ENCODE measurements at places on chromosomes 7 and 10.
A peak's percentile ranks its signal among the peaks of the same experiment; 100 is the strongest.

DNA sequence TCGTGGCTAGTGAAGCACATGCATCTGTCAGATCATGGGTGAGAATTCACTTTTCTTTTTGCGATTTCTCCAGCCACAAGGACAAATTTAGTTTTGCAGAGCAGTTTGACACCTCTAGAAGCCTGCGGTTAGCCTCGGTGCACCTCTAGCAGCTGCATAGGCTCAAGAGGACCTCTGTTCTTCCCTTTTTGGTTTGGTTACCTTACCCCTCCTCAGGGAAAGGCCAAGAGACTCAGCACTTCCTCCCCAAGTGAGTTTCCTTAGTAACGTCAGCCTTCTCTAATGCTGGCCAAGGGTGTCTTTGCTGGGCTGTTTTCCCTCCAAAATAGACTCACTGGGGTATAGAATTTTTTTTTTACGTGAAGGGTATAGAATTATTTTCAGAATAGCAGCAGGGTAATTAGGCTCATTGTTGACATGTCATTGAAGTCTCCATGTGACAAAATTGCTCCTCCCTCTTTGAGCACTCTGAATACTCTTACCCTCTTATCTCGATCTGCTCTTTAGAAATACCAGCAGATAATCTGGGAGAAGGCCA lies 97.8 kb downstream of the AUTS2 start:
- no peak for DNase-seq

DNA sequence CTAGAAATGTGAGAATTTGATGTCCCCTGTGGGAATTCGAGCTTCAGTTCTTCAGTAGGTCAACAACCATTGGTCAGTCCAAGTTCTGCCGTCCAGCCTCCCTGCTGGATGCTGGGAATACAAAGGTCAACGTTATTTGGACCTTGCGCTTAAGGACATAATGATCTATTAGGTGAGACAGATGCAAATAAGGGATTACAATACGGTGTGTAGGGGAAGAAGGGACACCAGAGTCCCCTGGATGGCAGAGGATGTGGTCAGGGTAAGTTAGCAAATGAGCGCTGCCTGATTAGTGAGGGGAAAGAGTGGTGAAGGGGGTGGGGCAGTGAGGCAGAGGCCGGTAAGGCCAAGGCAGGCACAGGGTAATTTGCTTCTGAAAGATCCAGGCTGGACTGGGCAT lies 16.2 kb downstream of the CCNY start:
- no peak for DNase-seq

GRCh38 chr7:4734587-4735345 lies 40.7 kb upstream of the AP5Z1 start:
- no peak for DNase-seq

- no peak for DNase-seq
These were observed 487.8 kb upstream of the TEX47 start for GRCh38 chr7:89283302-89283701.

DNA sequence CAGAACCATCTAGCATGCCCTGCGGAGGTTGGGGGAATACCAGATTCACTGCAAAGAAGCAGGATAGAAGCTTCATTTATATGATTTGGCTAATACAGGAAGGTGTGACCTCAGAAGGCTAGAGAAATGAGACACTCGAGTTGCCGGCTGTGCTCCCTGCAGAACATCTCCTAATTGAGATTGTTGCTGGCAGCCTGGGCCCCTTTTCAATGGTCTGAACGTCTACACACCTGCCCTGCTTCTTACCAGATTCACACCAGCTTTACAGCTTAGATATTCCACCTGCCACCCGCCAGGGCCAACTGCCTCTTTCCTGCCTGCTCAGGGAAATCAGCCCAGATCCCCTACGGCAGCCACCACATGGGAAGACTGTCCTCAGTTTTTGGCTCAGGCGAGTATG lies 475.3 kb upstream of the AUTS2 start:
- DNase-seq = no peak

- no peak for DNase-seq
These were observed 312.0 kb upstream of the ZMIZ1 start for GRCh38 chr10:78756604-78757343.

DNA sequence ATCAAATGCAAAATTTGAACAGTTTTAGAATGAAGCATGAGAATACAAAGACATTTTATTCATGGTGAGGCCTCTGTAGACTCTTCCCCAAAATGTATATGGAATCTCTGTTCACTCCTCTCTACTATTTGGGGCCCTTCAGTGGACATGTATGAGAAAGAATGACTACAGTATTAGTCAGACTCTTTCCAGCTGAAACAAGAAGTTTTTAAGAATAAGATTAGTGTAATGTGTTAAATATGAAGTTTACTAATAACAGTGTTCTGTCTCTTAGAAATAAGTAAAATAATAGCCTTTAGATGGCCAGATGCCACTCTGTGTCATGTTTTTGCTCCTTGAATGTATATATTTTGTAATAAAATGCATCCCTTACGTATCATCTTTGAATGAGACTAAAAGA lies 585.6 kb downstream of the SUGCT start:
- DNase-seq = no peak

DNA sequence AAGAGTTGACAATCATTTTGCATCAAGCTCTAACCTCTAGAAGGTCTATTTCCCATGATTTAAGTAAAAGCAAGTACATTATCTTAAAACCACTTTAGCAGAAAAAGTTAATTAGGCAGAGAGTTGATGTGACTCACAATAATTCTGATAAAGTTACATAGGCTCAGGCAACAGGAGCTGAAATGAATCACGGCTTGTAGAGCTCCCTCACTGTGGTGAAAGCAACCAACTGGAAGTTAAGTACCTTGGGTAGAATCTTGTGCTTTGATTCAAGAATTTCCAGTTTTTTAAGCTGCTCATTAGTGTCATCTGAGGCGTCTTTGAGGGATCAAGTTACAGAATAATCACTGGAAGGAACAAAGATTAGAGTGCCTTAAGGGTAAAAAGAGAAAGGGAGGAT lies 68.9 kb upstream of the NFE2L3 start:
- DNase-seq = no peak

GRCh38 chr7:47376991-47377616 lies 204.8 kb downstream of the TNS3 start:
- DNase-seq = no peak

GRCh38 chr7:86926732-86927131 lies 132.7 kb downstream of the ELAPOR2 start:
- DNase-seq = no peak

- no peak for DNase-seq
These were observed 95.9 kb upstream of the MACROH2A2 start for GRCh38 chr10:69956741-69957230.

- no peak for DNase-seq
These were observed 145.6 kb upstream of the CALCR start for GRCh38 chr7:93720106-93720505.

DNA sequence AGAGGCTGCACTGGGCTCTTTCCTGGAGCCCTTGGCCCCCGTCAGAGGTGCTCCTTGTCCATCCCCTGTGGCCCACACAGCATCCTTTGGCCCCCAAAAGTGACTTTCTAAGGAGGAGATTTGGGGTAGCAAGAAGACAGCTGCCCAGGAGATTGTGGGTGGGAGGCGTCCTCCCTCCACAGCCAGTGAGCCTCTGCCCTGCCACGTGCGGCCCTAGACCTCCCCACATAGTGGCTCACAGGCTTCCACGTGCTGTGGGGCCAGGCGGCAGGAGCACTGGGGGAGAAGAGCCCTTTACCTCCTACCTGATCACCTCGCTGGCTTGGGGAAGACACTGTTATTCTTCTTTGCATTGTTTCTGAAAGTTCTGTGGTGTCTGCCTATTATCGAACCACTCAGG lies 178.8 kb downstream of the TCERG1L start:
- DNase-seq = no peak

- DNase-seq = no peak
These were observed 194.8 kb upstream of the ZNF32 start for GRCh38 chr10:43843321-43844101.

- DNase-seq = no peak
These were observed 8.5 kb upstream of the GOT1 start for GRCh38 chr10:99438890-99439289.

- DNase-seq = no peak
These were observed 149.2 kb upstream of the COL1A2 start for GRCh38 chr7:94245500-94245899.

- DNase-seq = no peak
These were observed 40.9 kb downstream of the ITIH5 start for GRCh38 chr10:7625836-7626235.

DNA sequence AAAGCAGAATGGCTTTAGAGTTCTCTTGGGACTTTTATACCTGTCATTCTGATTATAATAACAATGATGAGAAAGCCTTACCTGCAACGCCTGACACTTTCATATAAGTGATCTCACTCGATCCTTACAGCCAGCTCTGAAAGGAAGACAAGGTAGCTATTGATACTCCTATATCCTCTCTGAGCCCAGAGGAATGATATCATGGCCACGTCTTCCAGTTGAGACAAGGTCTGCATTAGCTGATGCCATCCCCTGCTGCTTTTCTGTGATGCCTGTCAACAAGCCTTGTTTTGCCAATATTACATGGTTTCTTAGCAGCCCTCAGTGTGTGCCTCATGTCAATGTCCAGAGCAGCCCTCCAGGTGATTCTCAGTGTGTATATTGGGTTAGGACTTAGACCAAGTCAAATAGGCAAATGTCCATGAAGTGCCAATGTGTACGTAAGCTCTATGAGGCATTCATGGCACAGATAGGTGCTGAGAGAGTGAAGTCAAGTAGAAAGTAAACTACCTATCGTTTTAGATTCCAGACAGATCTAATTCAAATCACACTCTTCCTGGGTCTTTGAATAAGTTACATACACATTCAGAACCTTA lies 405.9 kb downstream of the ADRA2A start:
- no peak for DNase-seq

DNA sequence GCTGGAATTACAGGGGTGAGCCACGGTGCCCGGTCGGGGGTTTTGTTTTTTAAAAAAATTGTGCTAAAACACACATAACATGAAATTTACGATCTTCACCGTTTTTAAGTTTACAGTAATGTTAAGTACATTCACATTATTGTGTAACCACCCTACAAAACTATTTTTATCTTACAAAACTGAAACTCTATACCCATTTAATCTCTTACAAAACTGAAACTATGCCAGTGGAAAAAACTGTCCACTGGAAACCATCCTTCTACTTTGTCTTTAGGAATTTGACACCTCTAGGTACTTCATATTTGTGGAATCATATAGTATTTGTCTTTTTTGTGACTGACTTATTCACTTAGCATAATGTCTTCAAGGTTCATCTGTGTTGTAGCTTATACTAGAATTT lies 1.0 kb upstream of the PSMC2 start:
- no peak for DNase-seq

DNA sequence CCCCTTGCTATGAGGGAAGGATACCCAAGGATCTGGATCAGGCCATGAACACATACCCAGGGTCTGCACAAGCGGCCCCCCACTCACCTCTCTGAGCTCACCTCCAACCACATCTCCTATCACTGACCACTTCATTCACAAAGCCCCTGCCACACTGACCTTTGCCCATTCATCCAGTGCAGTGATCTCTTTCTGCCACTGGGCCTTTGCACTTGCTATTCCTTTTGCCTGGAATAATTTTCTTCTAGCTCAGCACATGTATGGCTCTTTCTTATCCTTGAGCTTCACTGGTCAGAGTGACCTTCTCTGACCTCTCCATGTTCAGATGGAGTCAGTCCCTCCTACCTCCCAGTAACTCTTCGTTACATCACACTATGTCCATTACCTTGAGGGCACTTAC lies 48.3 kb downstream of the ADRA2A start:
- DNase-seq = no peak

GRCh38 chr7:787332-788240 lies 44.7 kb upstream of the SUN1 start:
- no peak for DNase-seq

- peak; percentile 65 for DNase-seq
These were observed 17.8 kb upstream of the ZKSCAN1 start for GRCh38 chr7:99997545-99998137.

DNA sequence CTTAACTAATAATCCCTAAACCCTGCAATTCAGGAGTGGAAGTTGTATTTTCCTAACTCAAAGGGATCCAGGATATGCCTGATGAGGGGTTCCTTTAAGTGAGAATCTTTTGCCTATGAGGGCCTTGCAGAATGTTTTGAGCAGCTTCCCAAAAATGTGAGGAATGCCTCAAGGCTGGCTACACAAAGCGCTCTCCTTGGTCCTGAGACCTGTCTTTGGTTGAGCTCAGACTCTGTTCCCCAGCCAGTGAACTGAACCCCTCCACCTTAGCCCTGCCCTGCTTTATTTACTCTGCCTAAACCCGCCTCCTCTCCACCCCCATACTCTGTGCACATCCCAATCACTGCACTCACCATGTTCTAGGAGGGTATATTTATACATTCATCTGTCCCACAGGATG lies 108.6 kb downstream of the NRCAM start:
- DNase-seq = no peak

GRCh38 chr10:123377883-123378282 lies 223.7 kb downstream of the BUB3 start:
- DNase-seq = no peak

GRCh38 chr7:118974836-118975235 lies 750.3 kb downstream of the ANKRD7 start:
- DNase-seq = no peak

- DNase-seq = no peak
These were observed 53.2 kb downstream of the TFAM start for GRCh38 chr10:58438340-58438871.

DNA sequence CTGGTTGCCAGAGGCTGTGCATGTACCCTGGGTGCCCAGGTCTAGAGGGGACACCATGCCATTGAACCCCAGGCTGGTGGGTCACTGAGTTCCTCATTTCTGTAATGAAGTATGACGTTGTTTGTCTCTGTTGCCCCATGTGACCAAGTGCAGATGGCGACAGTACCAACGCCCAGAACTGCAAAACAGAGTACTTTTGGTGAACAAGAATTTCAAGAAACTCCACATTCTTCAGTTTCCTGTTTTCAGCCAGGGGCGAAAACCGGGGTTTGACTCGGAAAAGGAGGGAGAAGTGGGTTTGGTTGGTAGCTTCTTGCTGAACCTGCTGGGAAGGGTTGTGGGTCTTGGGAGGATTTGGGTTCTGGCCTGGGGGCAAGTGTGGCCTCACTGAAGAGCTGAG lies 18.2 kb downstream of the CYP17A1 start:
- DNase-seq = no peak

DNA sequence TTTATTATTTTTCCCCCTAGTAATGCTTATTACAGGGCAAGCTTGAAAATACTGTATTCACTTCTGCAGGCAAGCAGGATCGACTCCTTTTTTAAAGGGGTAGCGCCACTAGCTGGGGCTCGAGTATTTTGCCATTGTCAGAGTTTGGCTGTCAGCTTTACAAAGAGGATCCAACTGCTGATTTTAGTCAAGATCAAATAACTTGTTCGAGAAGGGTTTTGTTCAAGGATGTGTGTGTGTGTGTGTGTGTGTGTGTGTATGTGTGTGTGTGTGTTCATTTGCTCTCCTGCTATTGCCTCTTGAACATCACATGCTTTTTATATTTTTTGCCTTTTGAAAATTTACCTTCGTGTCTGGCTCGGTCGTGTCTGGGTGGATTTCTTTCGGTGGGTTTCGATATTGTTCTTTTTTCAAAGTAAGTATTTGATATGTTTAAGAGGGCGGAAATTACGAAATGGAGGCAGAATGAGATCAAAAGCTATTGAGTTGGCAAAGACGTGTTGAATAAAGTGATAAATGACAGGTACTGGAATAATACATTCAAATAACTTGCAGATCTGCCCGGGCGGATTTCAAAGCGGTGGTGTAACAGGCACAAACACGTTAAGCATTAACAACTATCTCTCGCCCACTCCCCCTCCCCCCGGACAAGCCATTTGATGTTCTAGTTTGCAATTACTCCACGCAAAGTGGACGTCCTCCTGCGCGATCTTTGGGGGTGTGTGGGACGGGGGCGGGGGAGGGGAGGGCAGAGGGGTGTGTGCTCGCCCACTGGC lies 1.1 kb downstream of the ARID5B start:
- DNase-seq = peak; percentile 38

- DNase-seq = no peak
These were observed 3.7 kb downstream of the LRRC4 start for GRCh38 chr7:128027485-128027980.
